Motor neuron (in vitro differentiated cells): ENCODE measurements at places on chromosomes 11 and 22. TPM values are rescaled to one million over a fixed set of nuclear protein-coding genes. Genes with fewer than 3 reads are reported as not detected.

Gene PAMR1
- total RNA-seq, result 0.26 and 0.27 TPM in 2 replicates

Gene KBTBD3
- total RNA-seq, result 3.6 and 4.8 TPM in 2 replicates

Gene GGTLC2
- not detected in 2 replicates for total RNA-seq

Gene BTBD18
- total RNA-seq, result 1.2 TPM in 2 replicates

Gene DEFB131B
- total RNA-seq, result not detected in 2 replicates

Gene OR52N4
- 0.63 and 0.81 TPM in 2 replicates for total RNA-seq

Gene DDI1
- 0.09 TPM in 1 of 2 replicates, not detected in the other for total RNA-seq

Gene PTDSS2
- 14.3 and 17.9 TPM in 2 replicates for total RNA-seq

Gene TTC12
- total RNA-seq, result 18.0 and 22.1 TPM in 2 replicates

Gene CDC42BPG
- 0.05 and 0.13 TPM in 2 replicates for total RNA-seq

Gene THY1
- 21.1 and 24.4 TPM in 2 replicates for total RNA-seq

Gene LRRC74B
- 0.13 and 2.9 TPM in 2 replicates for total RNA-seq

Gene MCHR1
- 4.6 and 4.7 TPM in 2 replicates for total RNA-seq

Gene BSX
- 1.4 TPM in 1 of 2 replicates, not detected in the other for total RNA-seq
